ENCODE measurements at places on chromosomes 13 and 19.

DNA sequence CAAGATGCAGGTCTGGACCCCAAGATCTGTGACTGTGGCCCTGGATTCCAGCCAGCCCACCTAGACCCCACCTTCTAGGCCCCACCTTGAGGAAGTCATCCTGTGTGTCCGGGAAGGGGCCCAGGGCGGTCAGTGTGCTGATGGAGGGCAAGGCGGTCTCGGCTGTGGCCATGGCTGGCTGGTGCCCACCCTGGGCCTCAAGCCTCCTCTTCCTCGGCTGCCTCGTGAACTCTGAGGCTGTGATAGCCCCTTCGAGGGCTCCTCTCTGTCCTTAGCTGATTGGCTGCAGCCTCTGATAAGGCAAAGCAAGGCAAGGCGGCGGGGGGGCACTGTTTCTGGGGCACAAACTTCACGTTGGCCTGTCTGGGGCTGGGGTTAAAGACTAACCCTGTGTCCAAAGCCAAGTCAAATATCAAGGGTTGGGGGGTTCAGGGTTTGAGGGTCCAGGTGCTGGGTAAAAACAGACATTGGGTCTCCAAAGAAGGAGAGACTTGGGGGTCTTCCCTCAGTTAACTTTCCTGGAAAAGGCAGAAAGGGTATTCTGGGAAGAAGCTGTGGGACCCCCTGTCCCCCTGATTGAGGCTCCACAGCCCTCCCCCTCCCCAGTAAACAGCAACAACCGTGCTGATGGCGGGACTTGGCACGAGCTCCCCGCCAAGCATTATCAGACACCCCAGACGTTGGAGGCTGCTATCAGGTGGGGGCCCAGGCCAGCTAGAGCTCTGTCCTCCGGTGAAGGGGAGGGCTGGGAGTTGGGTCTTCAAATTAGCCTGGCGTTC is at the start of gene KLF1:
TSS of gene KLF1 (minus strand) at position 233 of the 779 bp plus-strand sequence. CDS start at position 172, 61 bp downstream.
- no peak for DNase-seq

DNA sequence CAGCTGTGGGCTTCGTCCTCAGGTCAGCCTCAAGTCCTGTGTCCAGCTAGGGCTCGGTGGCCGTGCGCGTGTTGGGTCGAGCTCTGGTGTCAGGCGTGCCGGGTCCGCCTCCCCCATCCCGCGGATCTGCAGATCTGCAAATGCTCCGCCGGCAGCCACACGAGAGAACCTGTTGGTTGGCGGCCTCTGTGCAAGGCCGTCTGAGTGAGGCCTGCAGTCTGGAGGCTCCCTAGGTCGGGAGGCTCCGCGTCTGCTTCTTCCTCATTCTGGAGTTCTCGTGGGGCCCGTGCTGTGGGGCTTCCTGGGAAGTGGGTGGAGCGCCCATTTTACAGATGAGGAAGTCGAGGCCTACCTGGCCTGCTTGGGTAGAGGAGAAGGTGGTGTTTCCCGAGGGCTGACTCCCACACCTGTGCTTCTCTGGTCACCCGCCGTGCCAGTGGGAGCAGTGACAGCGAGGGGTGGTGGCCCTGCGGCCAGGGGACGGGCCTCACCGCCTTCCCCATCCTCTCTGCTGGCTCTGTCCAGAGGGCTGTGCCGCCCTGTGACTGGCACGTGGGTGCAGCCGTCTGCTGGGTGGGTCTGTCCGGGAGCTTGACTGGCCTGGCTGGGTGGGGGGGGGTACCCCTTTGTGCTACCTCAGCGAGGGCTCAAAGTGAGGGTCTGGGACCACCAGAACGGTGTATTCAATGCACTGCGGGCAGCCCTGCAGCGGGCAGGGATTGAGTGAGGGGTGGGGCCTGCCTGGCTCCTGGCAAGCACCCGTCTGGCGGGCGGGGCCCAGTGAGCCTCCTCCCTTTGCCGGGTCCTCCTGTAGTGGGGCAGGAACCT is 3.3 kb downstream of the CSNK1G2 start:
- no peak for DNase-seq

- DNase-seq: no peak
These were observed 205.8 kb downstream of the GGACT start for GRCh38 chr13:100382785-100383184.

DNA sequence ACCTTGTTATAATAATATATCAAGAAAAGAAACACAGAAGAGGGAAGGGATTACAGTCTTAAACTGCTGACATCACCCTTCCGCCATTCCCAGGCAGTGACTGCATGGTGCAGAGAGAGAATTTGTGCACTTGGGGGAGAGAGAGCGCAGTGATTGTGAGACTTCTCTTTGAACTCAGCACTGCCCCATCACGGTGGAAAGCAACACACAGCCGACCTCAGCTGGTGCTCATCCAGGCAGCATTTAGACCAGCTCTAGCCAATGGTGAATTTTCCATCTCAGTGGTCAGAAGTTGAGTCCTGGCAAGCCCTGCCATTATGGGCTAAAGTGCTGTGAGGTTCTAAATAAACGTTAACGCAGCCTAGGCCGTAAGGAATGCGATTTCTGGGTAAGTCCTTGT is 1681.5 kb downstream of the EFNB2 start:
- DNase-seq: no peak

DNA sequence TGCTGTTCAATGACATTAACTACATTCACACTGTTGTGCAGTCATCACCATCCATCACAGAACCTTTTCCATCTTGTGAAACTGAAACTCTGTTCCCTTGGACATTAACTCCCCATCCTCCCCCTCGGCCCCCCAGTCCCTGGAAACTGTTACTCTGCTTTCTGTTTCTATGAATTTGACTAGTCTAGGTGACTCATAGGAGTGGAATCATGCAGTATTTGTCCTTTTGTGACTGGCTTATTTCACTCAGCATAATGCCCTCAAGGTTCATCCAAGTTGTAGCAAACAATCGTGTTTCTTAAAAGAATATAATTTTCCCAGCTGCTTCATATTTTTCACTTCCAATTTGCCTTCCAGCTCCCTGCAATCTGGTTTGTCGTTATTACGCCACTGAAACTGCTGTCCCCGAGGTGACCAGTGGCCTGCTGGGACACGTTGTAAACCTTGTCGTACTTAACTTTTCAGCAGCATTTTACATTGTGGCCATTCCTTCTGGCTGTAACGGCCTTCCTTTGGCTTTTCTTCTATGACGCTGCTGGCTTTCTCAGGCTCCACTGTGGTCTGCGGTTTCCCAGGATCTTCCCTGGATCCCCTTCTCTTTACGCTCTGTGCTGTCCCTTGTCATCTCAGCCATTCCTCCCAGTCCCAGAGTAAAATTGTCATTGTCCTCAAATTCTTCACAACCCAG is 74.0 kb downstream of the DHRS12 start:
- no peak for DNase-seq

Data from CD4-positive, alpha-beta T cell treated with Interferon alpha-2 for 1 hour (primary cell).